ENCODE measurements at places on chromosomes 11 and 22.

DNA sequence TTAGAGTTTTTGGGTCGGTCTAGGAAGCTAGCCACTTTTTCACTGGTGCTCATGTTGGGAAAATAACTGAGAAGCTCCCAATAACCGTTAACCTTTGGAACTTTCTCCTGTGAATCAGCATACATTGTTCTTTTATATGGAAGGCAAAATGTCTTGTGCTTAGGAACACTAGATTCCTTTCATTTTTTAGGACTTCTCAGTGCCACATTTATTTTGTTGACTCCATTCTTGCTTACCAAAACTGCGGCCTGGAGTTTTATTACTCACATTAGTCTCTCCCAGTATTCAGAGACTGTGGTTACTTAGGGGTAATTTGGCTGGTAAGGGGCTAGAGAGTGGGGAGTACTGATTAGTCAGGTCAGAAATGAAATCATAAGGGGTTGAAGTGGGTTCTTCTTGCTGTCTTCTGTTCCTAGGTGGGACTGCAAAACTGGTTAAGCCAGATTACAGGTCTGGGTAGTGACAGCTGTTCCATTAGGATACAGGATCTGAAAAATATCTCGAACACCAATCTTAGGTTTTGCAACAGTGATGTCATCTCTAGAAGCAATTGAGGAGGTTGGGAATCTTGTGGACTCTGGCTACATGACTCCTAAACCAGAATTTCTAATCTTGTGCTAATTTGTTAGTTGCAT lies 631.4 kb upstream of the LUZP2 start:
- DNase-seq: no peak

DNA sequence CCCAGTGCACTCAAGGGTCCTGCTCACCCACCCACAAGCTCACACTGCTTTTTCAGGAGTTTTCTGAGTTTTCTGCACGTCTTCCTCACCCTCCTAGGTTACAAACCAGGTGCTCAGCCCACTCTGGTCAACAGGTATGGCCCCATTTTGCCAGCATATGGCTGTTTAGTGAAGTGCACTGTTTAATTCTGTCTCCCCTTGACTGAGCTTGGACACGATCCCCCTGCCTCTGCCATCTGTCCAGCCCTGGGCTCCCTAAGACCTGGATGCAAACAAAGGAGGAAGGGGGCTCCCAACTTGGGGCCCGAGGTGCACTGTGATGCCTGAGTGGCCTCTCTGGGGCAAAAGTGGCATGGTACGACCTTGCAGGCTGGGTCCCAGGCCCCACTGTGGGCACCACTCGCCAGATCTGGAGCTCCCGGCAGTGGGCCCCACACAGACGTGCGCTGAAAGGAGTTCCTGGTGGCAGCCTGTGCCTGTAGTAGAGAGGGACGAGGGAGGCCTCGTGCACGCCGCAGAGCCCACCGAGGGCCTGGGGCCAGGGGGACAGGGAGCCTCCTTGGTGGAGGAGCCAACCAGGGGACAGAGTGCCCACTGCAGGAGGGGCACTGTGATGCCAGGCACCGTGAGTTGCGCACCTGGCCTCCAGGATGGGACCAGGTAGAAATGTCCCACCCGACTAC lies 37.3 kb upstream of the COMT start:
- DNase-seq: no peak

DNA sequence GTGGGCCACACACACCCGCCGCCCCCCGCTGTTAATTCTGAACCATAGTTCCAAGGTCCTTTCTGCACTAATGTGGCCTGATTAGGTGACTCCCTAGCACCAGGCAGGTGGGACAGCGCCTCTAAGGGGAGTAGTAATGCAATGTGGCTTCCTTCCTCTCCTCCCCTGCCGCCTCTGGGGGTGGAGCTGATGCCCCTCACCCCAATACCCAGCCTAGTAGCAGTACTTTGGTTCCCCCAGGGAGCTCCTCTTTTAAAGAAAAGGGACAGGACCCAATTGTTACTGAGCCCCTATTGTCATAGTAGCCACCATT lies 14.4 kb downstream of the RTN4RL2 start:
- DNase-seq: no peak

GRCh38 chr11:135022454-135022853 lies 610.4 kb upstream of the B3GAT1 start:
- no peak for DNase-seq

DNA sequence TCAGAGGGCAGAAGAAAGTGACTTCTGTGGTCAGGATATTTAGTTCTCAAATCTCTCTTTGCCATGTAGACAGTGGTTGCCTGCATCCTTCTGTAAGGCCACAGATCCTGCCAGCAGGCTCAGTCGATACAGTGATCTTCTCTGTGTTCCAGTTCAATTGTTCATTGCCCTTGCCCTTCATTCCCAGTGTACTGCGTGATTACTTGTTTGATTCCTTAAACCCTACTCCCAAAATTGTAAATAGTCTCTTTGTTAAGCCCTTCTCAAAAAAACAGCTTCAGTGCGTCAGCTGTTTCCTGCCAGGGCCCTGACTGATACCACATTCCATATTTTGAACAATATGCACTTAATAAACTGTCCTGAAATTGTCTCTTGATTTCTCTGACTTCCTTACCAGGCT lies 9.3 kb upstream of the TYR start:
- no peak for DNase-seq

DNA sequence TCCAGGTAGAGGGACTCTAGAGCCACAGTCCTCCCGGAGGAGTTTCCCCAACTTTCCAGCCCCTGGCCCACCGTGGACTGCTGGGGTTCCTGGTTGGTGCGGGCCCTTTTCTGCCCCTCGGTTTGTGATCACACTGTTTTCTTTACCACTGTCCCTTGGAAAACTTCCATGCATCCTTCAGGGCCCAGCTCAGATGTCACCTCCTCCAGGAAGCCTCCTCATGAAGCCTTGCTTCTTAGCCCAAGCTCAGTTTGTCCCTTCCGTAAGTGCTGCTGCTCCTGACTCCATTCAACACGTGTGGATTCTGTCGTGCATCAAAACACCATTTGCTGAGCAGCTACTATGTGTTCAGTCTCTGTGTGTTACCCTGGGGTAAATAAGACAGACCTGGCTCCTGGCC lies 15.9 kb upstream of the TPCN2 start:
- no peak for DNase-seq

Data from GOT3 (cell line).